Stimulated activated CD4-positive, alpha-beta T cell treated with anti-CD3 and anti-CD28 coated beads, Interleukin-1b, Interleukin-23, amount 100 ng/mL, for 1 hour (primary cell): ENCODE measurements at places on chromosomes 16 and 17.

- DNase-seq = no peak
Measured at GRCh38 chr16:53960954-53961616, 257.1 kb downstream of the FTO start.

DNA sequence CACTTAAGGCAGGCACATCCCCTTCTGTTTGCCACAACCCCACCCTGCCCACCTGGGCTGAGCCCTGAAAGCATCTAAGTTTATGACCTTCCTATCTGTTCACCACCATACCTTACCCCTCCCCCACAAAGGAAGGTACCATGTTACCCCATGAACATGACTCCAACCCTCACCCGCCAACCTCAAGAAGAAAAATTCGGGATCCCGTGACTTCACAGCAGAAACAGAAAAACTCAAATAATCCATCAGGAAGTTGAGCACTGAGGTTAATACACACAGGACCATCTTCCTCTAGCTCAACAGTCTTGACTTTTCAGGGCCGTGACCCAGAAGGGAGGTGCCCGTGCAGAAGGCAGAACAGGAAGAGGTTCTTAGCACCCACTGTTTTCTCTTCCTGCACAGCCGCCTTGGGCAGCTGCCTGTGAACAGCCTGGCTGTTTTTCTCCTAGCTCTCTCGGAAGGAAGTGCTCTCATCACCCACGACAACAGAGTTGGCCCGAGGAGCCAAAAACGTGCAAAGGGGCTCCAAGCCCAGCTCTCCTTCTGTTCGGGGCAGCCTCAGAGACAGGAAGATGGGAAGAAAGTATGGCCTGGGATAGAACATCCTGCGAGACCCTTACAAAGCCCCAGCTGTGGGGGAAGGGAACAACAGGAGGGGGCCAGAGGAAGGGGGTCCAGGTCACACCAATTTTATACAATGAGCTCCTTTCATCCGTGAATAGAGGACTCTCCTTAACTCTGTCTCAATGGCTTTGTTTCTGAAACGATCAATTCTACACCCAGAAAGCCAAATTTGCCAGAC, 101.1 kb downstream of the XYLT1 start:
- DNase-seq = peak; percentile 39

DNA sequence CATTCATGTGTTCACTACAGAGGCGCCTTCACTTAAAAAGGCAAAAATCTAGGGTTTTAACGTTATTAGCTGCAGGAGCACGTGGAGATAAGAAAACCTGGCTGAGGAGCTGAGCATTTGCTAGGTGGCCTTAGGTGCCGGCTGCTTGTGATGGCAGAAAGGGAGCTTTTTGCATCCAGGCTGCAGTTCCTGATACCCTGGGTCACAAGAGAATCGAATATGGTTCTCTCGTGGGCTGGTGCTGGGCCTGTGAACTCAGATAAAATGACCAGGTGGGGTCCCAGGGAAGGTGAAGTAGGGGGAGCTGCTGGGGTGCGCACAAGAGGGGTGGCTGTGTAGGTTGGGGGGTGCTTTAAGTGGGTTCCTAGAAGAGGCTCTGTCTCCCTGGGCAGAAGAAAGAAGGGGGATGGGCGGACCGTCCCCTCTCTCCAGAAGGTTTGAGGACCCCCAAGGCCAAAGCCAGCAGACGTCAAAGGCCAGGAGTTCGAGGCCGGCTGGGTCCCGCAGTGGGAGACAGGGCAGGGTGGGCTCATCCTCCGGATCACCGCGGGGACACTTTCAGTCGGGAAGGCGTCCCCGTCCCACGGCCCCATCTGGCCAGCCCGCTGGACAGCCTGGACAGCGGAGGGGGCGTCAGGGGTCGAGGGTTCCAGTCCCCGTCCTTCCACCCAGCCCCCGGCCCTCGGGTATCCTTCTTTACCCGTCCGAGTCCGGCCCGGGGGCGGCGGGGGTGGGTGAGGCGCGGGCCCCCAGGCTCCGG, 740 bp upstream of the CMIP start:
- no peak for DNase-seq

GRCh38 chr17:57553991-57554825, 190.9 kb downstream of the CCDC182 start:
- DNase-seq = no peak

DNA sequence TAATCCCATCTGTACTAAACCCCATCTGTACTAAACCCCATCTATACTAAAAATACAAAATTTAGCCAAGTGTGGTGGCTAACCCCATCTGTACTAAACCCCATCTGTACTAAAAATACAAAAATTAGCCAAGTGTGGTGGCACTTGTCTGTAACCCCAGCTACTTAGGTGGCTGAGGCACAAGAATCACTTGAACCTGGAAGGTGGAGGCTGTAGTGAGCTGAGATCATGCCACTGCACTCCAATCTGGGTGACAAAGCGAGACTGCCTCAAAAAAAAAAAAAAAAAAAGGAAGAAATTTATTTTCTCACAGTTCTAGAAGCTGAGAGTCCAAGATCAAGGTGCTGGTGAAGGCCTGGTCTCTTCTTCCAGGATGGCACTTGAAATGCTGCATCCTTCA, 12.1 kb downstream of the ZFP1 start:
- no peak for DNase-seq

- no peak for DNase-seq
Measured at GRCh38 chr16:9772526-9773225, 409.6 kb downstream of the GRIN2A start.

- DNase-seq = no peak
Measured at GRCh38 chr16:21646091-21646490, 6.3 kb downstream of the IGSF6 start.

DNA sequence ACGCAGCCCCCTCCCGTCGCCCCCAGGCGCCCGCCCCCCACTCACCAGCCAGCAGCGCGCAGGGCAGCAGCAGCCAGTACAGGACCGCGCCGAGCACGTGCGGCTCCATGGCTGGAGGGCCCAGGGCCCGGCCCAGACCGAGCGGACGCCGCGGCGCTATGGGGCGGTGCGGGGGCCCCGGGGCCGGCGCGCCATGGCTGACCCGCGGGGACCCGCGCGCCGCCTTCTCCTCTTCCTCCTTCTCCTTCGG, 239 bp downstream of the PIEZO1 start:
- DNase-seq = no peak

- no peak for DNase-seq
Measured at GRCh38 chr16:17018585-17018939, 452.2 kb downstream of the XYLT1 start.

GRCh38 chr16:52476111-52476510, 70.8 kb downstream of the TOX3 start:
- DNase-seq = no peak

DNA sequence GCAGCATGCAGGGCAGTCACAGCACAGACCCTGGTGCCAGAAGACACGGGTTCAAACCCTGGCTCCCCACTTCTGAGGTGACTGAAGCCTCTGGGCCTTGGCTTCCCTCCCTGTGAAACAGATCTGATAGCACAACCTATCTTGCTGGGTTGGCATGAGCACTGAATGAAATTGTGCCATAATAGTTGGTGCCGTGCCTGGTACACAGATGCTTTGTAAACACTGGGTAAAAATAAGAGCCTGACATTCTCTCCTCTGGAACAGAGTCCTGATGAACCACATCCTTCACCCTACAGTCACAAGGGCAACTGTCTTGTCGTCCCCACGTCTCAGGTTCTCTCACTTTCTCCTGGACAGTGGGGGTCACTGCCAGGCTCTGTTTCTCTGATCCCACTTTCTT, 35.7 kb downstream of the NOS2 start:
- DNase-seq = no peak

- no peak for DNase-seq
Measured at GRCh38 chr17:77437747-77438146, 297.0 kb downstream of the SEC14L1 start.

DNA sequence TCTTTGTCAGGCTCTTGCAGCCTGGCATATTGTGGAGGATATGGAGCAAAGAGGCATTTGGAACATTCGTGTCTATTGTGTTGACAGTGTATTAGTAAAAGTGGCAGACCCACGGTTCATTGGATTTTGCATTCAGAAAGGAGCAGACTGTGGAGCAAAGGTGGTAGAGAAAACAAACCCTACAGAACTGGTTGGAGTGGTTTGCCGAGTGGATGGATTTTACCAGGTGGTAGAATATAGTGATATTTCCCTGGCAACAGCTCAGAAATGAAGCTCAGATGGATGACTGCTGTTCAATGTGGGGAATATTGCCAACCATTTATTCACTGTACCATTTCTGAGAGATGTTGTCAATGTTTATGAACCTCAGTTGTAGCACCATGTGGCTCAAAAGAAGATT, 44.5 kb downstream of the EFCAB13 start:
- DNase-seq = no peak
